ENCODE measurements at places on chromosomes 7 and 10.

DNA sequence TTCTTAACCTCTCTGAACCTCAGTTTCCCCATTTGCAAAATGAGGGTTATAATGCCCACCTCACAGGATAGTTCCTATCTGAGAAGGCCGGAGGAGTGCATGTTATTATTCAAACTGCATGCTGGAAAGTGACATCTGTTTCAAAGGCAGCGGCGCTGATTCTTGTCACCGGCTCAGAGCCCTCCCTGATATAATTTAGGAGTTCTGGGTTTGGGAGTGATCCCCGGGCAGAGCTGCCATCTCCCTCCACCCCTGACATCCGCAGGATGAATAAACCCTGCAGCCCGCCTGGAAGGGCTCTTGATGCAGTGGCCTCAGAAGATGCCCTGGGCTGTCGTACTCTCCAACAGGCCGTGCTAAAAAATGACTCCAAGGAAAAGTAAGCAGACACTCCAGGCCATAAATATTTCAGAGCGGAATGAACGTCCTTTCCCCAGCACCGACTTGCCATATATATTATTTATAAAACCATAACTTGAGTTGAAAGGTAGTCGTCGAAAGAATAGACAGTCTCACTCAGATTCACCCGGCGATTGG, 47.0 kb upstream of the MYL10 start:
- no peak for DNase-seq

DNA sequence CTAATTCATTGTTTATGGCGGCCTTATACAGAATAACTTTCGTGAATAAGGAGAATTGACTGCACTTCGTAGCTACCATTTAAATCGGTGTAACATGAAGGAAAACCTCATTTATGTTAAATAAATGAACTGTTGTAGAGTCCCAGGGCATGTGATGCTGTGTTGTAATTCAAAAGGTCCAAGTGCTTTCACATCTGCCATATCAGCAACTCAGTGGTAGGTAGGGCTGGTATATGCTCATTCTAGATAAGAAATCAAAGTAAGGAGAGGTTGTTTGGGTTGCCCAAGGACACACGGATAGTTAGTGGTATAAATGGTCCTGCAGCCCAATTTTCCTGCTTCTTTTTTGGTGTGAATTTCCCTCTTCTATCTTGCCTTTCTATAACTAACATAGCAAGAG, 15.8 kb downstream of the BBS9 start:
- no peak for DNase-seq

DNA sequence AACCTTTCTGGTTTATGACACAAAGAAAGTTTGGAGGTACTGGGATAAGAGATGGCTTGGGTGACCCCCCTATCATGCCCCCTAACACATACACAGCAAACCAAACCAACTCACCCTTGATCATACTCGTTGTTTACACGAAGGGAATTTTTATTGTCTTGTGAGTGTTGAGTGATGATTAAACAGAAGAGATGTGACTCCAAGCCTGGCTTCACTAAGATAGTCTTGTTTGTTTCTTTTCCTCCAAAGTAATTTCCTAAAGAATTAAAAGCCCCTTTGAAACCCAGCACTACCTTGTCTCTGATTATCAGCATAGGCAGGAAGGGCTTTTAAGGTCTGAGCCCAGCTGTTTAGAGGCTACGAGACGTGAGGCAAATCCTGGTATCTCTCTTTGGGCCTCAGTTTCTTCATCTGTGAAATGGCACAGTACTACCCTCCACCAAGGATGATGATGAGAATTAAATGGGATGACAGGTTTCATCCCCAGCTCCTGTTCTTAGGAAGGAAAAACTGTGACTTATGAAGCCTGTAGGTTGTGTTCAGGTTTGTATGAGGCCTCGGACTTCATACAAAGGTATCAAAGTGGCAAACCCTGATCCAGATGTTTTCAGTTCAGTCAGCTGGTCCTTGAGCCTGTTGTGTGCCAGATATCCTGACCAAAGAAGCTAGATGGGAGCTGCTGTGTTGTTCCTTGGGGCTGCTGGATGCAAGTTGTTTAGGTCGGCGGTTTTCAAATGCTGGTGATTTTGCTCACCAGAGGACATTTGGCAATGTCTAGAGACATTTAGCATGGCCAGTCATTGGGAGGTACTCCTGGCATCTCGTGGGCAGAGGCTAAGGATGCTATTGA, 51.8 kb downstream of the TCF7L2 start:
- no peak for DNase-seq

GRCh38 chr10:85724215-85724614, 642.4 kb downstream of the GRID1 start:
- no peak for DNase-seq

GRCh38 chr7:115707258-115708012, 323.1 kb downstream of the TFEC start:
- peak; percentile 13 for DNase-seq

DNA sequence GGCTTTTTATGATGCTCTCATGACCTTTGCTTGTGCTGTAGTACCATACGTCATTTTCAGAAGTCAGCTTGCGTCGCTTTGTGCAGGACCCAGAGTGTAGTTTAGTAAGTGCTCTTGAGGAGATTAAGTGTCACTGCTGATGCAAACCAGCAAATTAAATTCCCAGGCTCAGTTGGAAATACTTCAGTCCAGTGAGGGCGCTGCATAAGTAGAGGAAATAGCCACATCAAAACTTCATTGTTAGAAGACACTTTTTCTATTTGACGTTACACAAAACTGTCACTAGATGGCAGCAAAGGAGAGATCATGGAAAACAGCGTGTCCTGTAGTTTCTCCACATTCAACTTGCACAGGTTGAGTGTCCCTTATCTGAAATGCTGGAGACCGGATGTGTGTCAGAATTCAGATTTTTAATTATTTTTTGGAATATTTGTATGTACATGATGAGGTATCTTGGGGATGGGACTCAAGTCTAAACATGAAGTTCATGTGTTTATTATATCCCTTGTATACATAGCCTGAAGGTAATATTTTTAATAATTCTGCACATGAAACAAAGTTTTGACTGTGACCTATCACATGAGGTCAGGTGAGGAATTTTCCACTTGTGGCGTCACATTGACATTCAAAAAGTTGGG, 7.9 kb downstream of the ZNF22 start:
- peak; percentile 94 for DNase-seq

DNA sequence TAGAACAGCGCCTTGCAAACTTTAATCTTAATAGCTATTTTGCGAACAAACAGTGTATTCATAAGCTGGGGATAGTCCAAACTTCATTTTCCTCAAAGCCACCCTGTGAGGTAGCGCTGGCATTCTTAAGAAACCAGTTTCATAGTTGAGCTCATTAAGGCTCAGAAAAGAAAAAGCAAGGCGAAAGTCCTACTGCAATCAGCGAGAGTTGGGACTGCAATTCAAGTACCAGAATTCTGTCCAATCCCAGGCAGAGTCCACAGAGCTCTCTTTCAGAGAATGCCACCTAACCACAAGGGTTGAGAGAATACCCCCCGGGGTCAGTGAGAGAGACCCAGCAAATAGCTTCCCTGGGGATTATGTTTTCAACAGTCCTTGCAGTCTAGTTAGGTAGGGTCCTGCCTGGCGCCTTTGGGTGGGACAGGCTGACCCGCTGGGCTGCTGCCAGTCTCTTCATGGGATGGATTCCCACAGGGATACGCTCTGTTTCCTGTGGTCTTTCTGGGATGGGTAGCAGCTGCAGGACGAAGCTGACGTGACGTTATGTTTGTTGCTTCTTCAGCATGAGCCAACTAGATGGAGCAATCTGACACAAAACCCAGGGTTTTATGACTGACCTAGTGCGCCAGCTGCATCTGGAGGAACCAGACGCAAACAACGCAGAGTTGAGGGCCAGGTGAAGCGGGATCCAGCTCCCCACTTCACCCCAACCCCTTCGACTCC, 16.0 kb downstream of the BMPER start:
- DNase-seq: no peak

DNA sequence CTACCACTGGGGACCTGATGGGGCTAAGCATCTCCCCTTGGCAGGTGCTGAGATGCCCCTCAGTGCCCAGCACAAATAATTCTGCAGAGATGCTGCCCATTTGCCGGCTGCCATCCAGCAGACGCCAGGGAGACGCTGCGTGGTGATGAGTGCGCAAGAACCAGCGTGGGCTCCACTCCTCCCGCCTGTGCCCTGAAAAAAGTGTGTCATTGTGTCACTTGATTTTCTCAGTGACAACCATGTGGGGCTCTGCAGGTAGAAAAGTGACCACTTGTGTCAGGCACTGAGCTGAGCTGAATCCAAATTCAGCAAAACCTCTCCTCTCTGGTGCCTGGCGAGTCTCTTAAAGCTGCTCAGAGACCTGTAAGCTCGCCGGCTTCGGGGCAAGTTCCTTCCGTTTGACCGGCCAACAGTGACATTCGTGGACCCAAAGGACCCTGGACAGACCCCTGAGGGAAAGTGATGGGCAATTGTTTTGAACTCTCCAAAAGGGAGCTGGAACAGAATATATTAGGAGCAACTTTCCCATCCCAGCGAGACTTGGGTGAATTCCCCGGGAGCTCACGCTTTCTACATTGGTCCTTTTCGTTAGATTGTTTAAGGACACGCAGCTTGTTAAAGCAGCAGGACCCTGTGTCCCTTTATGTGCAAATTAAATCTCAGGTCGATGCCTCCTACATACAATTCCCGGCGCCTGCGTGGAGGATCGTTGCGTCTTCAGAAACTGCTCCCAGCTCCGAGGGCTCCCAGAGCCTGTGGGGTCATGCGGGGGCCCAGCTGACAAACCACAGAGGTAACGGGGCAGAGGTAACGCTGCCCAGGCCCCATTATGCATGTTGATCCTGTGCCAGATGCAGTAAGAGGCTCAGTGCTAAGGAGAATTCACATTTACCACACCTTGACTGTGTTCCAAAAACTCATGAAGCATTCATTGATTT, 332.7 kb downstream of the ADARB2 start:
- no peak for DNase-seq

DNA sequence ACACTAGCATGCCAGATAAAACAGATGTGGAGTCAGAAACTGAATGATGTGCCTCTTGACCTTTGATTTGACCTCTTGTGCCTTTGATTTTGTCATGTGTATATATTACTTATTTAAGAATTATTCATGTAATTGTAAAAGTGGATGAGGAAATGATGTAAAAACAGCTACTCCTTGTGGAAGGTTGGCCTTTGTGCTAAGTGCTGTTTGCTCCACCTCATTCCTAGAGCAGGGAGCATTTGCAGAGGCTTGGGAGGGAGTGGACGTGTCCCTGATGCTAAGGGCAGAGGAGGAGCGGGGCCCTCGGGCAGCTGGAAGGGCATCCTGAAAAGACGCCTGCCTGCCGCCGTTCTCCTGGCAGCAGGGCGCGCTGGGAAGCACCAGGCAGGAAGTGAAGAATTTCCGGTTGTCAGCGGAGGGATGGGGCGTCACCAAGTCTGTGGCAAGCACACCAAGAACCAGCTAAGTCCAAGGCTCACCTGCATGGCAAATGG, 197.6 kb upstream of the ZNF32 start:
- DNase-seq: peak; percentile 60

DNA sequence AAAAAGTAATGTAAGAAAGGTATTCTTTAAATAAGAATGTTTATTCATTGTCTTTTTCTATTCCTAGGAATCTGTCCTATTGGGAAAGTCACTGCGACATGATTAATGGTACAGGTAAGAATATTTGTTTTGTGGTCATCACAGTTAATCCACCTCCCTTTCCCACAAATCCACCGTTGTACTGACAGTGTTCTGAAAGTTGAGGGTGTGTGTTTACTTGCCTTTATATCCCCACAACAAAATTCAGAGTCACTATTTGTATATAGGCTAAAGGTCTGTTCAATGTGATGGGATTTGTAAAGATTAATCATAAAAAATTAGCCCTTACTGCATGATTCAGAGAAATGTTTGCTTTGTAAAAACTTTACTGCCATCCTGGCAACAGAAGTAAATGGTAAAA, 27.9 kb downstream of the CD36 start:
- DNase-seq: no peak

DNA sequence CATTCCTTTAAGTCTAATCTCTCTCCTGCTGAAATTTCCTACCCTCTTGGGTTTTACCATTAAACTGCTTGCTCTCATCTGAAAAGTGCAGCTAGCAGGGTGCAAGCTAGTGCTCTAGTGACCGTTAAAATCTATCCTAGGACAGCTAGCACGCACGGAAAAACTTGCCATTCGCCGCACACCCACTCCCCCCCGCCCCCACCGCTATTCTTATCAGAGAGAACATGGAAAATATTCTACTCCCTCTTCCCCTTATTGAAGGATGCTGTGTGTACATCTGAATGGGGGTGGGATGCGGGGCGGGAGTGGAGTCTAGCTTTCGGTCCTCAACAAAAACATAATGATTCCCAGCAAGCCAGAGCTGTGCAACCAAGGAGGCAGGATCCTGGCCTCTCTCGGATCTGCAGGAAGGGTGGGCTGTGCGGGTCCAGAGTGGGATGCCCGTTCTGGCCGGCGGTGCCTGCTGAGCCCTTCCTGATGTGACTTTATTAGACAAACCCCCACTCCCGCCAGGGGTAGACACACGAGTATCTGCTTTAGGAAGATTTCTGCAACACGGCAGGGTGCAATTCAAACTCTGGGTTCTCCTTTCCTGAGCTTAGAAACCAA, 1.1 kb upstream of the ADRA2A start:
- DNase-seq: no peak

- no peak for DNase-seq
Observed at GRCh38 chr7:131934452-131934851, 378.0 kb upstream of the PODXL start.

DNA sequence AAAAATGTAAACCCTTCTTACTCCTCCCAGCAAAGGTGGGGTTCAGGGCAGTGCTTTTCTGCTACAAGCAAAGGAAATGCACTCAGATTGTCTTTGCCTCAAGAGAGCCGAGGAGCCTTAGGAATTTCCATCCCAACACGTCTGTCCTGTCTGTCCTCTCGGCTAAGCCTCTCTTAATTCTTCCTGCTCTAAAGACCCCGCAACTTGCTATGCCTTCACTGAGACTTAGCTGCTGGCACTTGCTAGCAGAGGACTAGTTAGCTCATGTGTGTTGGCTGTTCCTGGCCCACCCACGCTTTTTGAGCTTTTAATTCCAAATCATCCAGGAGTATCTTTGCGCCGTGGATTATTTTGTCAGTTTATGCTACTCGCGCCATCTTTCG, 481 bp upstream of the NPM3 start:
- DNase-seq: peak; percentile 21

GRCh38 chr7:43791-44540, 148.4 kb upstream of the FAM20C start:
- no peak for DNase-seq

DNA sequence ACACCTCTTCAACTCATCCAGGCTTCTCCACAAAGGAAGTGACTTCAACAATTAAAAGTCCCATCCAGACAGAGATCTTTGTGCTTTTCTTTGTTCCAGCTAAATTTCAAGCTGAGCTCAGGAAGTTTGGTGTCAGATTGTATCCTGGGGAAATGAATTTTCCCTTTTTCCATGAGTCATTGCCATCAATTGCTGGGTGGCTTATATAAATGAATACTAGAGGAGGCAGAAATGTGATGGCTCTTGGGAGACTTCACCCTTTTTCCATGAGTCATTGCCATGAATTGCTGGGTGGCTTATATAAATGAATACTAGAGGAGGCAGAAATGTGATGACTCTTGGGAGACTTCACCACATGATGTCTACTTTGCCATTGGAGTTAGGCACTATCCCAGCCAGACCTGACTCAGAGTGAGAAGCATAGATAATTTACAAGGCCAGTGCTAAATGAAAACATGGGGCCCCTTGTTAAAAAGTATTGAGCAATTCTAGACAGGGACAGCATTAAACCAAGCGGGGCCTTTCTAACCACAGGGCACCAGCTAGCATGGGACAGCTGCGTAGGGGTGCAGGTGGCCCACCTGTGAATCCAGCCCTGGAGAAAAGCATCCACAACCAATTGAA, 339.2 kb upstream of the PODXL start:
- peak; percentile 83 for DNase-seq
